ENCODE measurements at places on chromosomes 7 and 10.
A peak's percentile ranks its signal among the peaks of the same experiment; 100 is the strongest.

- DNase-seq, result no peak
Observed at GRCh38 chr10:7545261-7545660, 121.5 kb downstream of the ITIH5 start.

- DNase-seq, result no peak
Observed at GRCh38 chr10:71945819-71946474, 18.2 kb upstream of the CHST3 start.

GRCh38 chr7:56092789-56093531 lies at the start of gene PHKG1:
Gene PHKG1 (minus strand): TSS chr7:56092952. CDS start chr7:56088941, 4,011 bp downstream.
- peak; percentile 89 for DNase-seq

DNA sequence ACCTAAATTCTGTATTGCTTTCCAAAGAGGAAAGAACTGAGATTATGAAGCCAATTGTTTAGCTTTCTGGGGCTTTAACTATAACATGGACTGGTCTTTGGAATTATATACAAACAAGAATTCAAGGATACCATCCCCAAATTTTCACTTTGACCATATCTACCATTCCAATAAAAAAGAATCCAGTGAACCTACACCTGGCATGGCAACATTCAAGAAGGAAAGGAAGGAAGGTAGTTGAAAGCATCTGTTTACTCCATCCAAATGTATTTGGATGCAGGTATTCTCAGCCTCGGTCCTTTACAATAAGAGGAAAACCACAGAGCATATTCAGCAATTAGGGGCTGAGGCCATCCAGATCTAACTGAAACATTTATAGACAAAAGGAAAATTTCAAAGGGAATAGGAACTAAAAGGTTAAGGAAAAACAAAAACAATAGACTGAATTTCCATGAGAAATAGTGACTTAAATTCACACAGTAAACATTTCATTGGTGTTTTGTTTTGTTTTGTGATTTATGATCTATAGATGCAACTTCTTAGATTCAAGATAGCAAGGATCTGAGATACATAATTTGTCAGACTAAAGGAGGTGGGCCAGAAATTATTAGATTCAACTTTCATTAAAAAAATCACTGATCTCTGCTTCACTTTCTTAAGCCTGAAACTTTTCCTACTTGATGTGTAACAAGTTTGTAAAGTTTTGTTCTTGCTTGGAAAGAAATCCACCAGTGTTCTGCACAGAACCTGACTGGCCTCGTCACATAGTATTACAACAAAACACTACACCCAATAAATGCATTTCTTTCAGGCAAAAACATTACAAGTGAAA lies 12.7 kb downstream of the SKIDA1 start:
- DNase-seq, result no peak

- no peak for DNase-seq
Observed at GRCh38 chr10:72221278-72221677, 5.2 kb upstream of the ASCC1 start.

DNA sequence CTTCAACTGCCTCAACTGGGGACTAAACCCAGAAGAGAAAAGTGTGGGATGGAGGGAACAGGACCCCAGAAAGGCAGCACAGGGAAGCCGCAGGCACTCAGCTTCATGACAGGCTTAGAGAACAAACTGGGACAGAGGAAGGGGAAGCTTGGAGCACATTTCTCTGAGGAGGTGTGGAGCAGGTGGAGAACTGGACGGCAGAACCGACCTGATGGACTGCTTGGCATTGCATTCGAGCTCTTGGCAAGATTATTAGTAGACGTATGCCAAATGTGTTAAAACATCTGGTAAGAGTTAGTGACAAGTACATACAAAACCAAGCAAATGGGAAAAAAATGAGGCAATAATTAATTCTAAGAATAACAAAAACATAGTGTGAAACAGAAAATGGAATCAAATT lies 335.7 kb downstream of the SFMBT2 start:
- DNase-seq, result peak; percentile 52

DNA sequence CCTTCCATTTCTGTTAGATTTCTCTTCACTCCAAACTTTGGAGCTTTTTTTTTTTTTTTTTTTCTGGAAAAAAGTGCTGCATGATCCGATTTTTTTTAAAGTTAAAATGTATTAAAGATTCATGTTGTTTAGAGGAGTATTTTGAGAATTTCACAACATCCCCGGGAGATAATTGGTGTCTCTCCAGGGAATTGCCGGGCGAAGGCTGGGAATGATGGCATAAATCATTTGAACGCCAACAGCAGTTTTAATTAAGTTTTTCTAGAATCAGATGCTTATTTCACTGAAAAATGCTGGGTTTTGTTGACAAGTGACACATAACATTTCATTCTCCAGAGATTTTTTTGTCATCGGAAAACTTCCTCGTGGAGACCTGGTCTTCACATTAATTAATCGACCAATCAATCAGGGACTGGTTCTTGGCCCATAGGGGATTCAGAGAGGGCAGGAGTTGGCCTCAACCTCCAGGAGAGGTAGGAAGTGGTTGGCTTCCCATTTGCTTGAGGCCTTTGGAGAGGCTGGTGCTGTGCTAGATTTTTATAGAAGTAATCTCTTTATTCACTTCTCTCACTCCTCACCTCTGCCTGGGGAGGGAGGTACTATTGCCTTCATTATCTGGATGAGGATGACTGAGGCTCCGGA lies 439.4 kb downstream of the TYW1 start:
- DNase-seq, result no peak

- peak; percentile 18 for DNase-seq
Observed at GRCh38 chr10:49178489-49179471, 9.4 kb downstream of the TMEM273 start.

DNA sequence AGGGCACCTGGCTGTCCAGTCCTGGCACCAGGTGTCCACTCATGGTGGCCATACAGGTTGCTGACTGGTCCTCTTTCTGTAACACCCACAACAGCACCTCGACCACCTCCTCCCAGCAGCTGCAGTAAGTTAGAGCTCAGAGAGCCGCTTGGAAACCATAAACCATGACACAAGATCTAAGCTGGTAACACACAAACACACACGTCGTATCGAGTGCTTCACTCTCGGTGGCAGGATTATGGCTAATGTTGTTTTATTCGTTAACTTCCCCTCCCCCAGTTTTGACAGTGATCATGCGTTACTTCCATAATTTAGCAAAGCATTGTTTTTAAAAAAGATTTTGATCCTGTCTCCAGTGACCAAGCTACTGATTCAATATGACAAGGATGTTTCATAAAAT lies 59.7 kb downstream of the CAMK2B start:
- no peak for DNase-seq

- peak; percentile 55 for DNase-seq
Observed at GRCh38 chr7:93902777-93903423, 3.5 kb upstream of the GNGT1 start.

DNA sequence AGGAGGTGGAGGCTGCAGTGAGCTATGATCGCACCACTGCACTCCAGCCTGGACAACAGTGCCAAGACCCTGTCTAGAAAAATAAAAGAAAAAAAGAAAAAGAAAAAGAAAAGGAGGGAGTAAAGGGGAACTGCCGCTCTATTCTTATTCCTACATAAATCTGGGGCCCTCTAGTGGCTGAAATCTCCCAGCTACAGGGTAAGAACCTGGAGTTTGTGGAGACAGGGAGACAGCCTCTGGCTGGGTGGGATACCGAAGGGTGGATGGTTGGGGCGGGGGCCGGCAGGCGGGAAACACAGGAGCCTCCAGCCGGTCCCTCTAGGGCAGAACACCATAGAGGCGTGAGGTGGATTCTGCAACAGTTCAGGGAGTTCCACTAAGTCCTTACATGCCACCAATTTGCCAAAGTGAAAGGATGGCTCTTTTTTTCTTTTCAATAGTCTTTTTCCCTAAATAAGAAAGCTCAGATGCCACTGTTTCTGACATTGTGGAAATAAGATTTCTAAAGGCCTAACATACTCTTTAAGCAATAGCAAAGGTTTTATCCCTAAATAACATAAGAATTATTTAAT lies 117.3 kb downstream of the SVIL start:
- no peak for DNase-seq

DNA sequence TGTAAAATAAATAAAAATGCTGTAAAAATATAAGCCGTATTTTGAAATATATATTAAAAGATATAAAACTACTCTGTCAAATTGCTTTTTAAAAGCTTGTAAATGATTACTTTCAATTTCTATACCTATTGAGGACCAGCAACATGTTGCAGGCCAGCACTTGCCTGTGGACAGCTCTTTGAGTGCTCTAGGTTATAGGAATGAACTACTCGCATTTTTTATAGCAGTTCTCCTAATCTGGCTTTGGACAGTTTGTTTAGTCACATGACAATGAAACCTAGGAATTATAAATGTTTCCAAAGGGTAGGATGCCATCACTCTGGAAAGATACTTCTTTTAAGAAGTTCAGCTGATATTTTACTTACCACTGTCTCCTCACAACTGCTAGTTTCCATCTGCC lies 117.7 kb upstream of the PTPRZ1 start:
- DNase-seq, result no peak

DNA sequence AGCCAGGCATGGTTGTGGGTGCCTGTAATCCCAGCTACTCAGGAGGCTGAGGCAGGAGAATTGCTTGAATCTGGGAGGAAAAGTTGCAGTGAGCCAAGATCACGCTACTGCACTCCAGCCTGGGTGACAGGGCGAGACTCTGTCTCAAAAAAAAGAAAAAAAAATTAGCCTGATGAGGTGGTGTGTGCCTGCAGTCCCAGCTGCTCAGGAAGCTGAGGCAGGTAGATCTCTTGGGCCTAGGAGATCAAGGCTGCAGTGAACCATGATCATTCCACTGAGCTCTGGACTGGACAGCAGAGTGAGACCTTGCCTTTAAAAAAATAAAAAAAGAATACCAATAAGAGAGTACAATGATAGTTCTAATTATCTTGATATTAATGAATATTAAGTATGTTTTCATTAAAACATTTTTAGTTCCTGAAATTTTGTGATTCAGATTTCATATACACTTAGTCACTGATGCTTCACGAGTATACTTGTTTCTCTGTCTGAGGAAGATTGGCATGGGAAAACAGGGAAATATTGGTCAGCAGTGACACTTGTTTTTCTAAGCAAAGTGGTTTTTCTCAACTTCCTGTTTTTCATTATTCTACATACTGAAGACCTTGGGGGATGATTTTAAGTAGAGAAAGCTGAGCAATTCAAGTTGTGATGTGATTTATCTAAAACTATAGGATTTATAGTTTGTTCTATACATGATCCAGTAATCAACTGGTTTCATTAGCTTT lies 76.8 kb downstream of the ADK start:
- no peak for DNase-seq

DNA sequence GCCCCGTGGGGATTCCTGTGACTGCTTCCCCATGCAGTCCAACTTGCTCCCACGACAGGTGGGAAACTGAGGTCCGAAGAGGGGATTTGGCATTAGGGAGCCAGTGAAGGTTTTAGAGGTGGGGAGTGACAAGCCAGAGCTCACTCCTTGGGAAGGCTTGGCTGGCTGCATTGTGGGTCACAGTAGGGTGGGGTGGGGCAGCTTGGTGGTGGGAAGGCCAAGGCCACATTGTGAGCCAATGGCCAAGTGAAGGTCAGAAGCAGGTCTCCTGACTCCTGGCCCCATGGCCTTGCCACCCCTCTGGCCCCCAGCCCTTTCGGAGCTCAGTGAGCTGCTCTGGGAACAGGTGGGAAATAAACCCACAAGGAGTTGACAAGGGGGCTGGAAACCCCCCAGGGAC lies 2.5 kb downstream of the C10orf105 start:
- DNase-seq, result no peak

- no peak for DNase-seq
Observed at GRCh38 chr10:120382360-120382759, 74.7 kb upstream of the PLPP4 start.

- no peak for DNase-seq
Observed at GRCh38 chr10:70137135-70137534, 4.5 kb upstream of the AIFM2 start.

- DNase-seq, result no peak
Observed at GRCh38 chr10:30540276-30540675, 89.3 kb downstream of the LYZL2 start.

- DNase-seq, result no peak
Observed at GRCh38 chr7:130628901-130629300, 39.6 kb downstream of the COPG2 start.

- no peak for DNase-seq
Observed at GRCh38 chr7:56097700-56098099, 4.9 kb upstream of the PHKG1 start.

- DNase-seq, result no peak
Observed at GRCh38 chr10:72186258-72186981, 29.4 kb upstream of the ANAPC16 start.

- no peak for DNase-seq
Observed at GRCh38 chr7:1411414-1411813, 47.9 kb downstream of the MICALL2 start.

GRCh38 chr10:92755725-92756124 lies 66.0 kb downstream of the HHEX start:
- DNase-seq, result no peak

DNA sequence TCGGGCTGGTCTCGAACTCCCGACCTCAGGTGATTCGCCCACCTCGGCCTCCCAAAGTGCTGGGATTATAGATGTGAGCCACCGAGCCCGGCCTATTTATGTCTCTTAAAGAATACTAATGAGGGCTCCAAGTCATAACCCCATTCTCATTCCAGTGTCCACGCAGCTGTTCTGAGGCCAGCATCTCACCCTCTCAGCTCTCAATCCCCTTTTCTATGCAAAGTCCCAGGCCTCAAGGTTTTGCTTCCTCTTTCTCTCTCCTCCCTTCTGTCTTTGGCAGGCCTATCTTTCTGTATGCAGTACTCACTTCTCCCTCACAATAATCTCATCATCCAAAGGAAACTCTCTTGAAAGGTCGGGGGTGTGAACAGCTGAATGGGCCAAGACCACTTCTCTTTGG lies 28.0 kb upstream of the VSIR start:
- DNase-seq, result no peak

DNA sequence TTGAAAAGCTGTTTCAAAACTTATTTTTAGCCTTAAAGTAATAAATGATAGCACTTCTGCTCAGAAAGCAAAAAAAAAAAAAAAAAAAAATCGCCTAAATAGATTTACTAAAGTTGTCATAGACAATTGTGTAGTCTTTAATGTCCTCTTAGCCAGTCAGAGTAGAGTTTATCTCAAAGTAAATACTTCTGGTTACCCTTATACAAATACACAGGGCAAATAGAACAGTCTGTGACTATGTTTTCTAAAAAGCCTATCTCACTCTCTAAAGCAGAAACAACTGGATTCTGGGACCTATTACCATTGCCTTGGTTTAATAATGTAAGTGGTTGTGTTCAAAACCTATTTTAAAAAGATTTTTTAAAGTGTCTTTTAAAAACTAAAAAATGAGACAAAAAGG lies 156.2 kb upstream of the THSD7A start:
- DNase-seq, result no peak

- DNase-seq, result no peak
Observed at GRCh38 chr7:54996391-54996790, 22.4 kb upstream of the EGFR start.

- no peak for DNase-seq
Observed at GRCh38 chr10:32054094-32054493, 2.1 kb downstream of the KIF5B start.

DNA sequence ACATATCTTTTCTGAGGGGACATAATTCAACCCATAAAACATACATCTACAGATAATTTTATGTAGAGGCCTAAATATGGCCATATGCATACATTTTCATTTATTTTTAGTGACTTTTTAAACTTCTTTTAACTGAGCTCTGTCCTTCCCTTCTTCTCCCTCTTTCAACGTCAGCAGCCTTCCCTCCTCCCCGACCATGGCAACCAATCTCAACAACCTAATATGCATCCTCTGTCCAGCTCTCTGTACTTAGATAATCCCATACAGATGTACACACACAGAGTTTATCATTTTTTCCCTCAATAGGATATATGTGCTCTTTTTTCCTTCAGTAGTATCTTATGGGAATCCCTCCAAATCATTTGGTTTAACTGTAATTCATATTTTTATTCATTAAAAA lies 94.3 kb downstream of the CCDC71L start:
- DNase-seq, result no peak

Measured in right forelimb (tissue), 1 donor.